ENCODE measurements at places on chromosomes 4 and X.

- no peak for DNase-seq
These were observed 220.3 kb upstream of the TENM3 start for GRCh38 chr4:182022909-182023308.

- no peak for DNase-seq
These were observed 42.9 kb downstream of the USP26 start for GRCh38 chrX:133053861-133054598.

DNA sequence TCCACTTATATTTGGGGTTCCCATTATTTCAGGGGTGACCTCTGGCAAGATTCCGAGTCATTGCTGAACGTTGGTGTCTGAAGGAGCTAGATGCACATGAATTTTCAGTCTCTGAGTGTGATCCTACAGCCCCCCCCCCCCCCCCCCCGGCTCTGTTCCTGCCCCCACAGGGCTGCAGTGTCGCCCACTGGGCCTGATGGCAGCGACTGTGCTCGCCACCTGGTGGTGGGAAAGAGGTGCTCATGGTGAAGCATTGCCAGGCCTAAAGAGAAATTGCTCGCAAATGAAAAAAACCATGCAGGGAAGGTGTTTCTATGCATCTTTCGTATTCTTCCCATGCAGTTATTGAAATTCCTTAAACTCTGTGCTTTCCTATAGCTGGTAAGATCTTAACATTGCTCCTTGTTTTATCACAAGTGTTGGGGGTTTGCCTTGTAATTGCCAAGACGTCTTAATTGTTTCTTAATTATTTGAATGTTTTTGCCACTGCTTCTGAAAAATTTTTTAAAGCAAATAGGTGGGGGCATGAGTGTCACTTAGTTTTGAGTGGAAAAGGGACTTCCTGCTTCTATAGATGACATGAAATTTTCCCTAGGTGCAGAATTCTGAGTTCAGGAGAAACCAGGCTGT is 63.2 kb downstream of the CLDN22 start:
- DNase-seq, result no peak

DNA sequence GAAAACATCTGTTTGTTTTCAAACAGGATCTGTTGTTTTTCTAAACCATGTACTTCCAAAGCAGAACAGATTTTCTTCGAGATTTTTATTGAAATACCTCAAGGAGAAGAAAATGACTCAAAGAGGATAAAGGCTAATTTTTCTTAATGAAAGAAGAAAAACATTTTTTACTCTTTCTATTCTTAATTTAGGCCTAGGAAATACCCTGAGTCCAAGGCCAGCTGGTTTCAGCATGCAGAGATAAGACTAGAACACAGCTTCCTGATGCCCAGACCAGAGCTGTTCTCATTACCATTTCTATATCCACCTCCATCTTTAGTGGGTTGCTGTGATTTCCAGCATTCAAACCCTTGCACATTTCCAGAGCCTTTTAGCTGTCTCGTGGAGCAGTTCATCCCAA is 18.3 kb downstream of the GAB1 start:
- no peak for DNase-seq

- DNase-seq, result no peak
These were observed 28.2 kb upstream of the MSX1 start for GRCh38 chr4:4831266-4831665.

DNA sequence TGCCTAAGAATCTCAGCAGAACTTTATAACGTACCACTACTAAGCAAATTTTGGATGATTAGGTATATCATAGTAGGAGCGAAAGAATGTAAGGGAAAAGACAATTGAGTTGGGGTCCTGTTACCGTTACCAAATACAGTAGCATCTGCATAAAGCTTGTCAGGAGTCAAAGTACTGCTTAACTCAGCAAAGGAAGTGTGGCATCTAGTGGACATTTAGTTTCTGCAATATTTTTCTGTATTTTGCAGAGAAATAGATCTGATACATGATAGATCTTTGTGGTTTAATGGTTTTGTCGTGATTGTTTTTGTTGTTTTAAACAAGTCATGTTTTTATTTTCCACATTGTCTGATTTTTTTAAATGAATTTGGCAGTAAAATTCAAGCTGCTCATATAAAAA is 81.0 kb upstream of the SMARCAD1 start:
- DNase-seq, result no peak

GRCh38 chr4:70688795-70689231 is 481 bp downstream of the UTP3 start:
- DNase-seq, result no peak

DNA sequence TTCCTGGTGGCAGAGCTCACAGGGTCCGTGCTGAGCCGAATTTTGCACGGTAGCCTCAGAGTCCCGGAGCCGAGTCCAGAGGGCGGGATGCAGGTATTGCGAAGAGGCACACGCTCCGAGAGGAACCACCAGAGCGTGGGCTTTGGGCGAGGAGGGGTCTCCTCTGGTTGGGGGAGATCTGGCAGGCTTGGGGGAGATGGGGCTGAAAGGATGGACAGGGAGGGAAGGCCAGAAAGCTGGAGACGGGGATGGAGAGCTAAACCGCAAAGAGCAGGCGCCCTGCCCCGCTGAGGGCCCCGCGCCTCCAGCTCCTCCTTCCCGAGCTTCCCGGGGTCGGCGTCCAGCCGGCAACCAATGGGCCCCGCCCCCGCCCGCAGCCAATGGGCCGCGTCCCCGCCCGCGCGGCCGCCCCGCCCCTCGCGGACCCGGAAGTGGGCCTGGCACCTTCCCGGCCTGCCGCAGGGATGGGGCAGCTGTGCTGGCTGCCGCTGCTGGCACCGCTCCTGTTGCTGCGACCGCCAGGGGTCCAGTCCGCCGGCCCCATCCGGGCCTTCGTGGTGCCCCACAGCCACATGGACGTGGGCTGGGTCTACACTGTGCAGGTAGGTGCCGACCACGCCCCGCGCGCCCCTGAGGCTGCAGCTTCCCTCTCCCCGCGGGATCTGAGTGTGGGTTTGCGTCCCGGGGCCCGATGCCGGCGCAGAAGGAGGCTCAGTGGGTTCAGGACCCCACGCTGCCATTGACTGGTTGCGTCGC is at the start of gene MAN2B2:
Gene MAN2B2 (plus strand): TSS at position 443 of the 756 bp plus-strand sequence. CDS start 22 bp downstream, at position 465.
- peak; percentile 71 for DNase-seq

DNA sequence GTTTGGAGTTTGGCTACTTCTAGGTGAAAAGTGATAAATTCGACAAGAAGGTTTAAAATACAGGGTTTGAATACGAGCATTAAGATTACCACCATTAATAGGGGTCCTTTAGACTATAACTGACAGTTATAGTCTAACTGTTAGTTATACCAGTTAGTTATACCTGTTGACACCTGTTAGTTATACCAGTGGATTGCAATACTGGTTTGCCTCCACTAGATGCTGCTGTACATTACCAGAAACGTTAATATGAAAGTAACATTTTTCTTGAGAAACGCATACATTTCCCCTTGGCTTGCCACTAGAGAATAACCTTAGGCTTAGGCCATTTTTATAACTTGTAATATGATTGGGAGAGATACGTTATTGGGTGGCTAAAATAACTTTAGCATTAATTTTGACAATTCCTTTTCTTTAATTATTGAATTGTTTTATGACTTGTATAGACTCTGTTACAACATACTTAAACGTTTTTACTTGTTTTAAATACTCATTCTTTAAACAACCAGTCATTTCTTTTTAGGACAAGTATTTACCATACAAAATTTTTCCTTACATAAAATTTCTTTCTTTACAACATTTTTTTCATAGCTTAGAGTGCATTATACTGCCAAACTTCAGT is 911.2 kb downstream of the FSTL5 start:
- no peak for DNase-seq

DNA sequence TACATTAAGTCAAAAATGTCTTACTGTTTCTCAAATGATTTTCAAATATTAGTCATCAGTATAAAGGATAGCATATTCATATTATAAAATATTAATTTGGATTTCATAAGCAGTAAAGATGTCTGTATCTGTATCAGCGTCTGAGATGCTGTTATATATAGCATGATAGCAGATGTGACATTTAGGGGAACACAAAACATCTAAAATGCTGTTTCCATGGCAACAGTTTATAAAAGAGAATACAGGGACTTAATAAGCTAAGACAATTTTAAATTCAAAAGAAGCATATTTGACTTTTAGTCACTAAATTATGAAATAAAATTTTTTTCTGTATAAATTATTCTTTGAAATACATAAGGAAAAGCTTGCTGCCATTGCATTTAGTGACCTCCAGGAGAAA is 432.2 kb downstream of the PDGFC start:
- DNase-seq, result no peak

DNA sequence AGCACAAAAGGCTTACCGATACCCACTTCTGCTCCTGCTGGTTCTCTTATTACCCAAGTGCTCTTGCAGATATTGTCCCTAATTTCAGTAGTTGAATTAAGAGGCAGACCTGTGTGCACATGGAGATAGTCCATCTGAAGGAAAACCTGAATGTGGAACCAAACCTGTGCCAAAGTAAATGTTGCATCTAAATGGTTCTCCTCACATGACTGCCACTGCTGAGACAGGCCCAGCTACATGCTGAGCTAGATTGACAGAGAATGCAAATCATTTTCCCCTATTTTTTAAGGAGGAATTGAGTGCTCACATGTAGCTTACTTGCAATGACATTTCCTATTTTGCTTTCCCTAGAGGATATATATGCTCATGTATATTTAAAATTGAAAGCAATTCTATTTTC is 609.1 kb upstream of the TECRL start:
- DNase-seq, result no peak

DNA sequence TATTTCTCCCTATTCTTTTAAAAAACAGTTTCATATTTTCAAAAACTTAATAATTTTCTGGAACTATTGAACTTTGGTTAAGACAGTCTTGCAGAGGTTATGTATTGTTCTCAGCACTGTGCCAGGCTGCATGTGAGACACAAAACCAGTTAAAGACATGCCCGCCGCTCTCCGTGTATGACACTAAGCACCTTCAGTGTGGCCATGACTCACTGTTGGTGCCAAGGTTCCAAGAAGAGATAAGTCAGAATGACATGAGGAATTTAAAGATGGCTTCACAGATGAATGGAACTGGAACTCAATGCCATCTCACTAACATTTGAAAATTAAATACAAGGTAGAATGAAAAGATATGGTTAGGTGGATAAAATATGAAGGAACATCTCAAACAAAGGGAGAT is 525.5 kb upstream of the ZFP42 start:
- DNase-seq, result no peak

- no peak for DNase-seq
These were observed 1323.4 kb downstream of the C4orf33 start for GRCh38 chr4:130419211-130419975.

DNA sequence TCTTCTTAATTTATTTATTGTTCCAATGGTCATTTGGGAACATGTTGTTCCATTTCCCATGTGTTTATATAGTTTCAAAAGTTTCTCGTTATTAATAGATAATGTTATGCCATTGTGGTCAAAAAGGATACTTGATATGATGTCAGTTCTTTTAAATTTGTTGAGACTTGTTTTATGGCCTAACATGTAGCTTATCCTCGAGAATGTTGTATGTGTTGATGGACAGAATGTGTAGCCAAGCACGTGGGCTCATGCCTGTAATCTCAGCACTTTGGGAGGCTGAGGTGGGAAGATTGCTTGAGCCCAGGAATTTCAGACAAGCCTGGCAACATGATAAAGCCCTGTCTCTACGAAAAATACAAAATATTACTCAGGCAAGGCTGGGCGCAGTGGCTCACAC is 168.5 kb upstream of the USP38 start:
- no peak for DNase-seq

GRCh38 chr4:70712604-70713452 is 8.9 kb upstream of the RUFY3 start:
- DNase-seq, result no peak

- DNase-seq, result peak; percentile 60
These were observed 991 bp downstream of the RAP2C start for GRCh38 chrX:132218100-132218812.

DNA sequence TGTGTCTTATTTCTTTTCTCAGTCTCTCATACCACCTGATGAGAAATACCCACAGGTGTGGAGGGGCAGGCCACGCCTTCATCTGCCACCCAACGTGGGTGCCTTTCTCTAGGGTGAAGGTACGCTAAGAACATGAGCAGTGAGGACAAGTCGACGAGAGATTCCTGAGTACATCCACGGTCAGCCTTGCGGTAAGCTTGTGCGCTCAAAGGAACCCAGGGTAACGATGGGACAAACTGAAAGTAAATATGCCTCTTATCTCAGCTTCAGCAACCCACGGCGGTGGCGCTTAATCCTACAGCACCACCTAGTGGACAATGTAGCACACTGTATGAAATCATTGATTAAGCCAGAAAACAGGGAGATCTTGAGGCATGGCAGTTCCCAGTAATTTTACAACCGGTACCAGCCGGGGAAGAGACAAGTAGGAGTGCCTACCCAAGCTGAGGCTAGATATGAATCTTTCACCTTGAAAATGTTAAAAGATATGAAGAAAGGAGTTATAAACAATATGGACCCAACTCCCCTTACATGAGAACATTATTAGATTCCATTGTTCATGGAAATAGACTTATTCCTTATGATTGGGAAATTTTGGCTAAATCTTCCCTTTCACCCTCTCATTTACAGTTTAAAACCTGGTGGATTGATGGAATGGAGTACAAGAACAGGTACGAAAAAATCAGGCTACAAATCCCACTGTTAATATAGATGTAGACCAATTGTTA is 63.0 kb downstream of the ZNF732 start:
- DNase-seq, result peak; percentile 45

DNA sequence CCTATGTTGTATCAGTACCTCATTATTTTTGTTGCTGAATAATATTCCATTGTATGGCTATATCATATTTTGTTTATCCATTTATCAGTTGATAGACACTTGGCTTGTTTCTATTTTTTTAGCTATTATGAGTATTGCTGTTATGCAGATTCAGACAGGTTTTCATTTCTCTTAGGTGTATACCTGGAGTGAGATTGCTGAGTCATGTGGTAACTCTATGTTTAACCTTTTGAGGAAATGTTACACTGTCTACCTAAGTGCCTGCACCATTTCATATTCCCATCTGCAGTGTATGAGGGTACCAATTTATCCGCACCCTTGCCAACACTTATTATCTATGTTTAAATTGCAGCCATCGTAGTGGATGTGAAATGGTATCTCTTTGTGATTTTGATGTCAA is 43.0 kb upstream of the SH3RF1 start:
- DNase-seq, result no peak

DNA sequence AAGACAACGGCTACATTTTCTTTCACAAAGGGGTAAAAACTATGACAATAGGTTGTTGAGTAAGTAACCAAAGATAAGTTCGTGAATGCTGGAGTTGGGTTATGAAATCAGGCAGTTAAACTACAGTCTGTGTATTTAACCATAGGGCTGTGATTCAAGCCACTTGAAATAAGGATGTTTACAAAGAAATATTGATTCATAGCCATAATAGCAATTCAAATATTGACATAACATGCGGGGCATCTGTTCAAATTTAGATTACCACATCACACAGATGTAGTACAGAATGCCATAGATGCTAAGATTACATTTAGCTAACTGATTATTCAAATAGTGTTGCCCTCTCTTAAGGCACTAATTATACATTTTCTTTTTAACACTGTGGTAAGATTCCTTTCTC is 364.1 kb downstream of the FSTL5 start:
- no peak for DNase-seq

GRCh38 chr4:145186729-145187128 is 6.3 kb upstream of the OTUD4 start:
- no peak for DNase-seq

- DNase-seq, result no peak
These were observed 13.4 kb downstream of the GIMD1 start for GRCh38 chr4:106355193-106355592.

- DNase-seq, result no peak
These were observed 111.0 kb upstream of the WDR17 start for GRCh38 chr4:175954685-175955084.
